B cell (primary cell): ENCODE measurements at places on chromosomes 7 and 10. TPM values are rescaled to one million over a fixed set of nuclear protein-coding genes. Genes with fewer than 3 reads are reported as not detected.

The SVIL gene
- polyA plus RNA-seq, result 0.40 and 0.88 TPM in 2 replicates

- no peaks in the 10 kb centered on the region for H3K27me3 ChIP-seq
- no peak for DNase-seq
- no peak overlapping the region for H3K27ac ChIP-seq
- no peaks in the 10 kb centered on the region for H3K36me3 ChIP-seq
- H3K4me3 ChIP-seq, result no peak overlapping the region
These were observed 1361.2 kb downstream of the XPNPEP1 start for GRCh38 chr10:108562105-108562504.

DNA sequence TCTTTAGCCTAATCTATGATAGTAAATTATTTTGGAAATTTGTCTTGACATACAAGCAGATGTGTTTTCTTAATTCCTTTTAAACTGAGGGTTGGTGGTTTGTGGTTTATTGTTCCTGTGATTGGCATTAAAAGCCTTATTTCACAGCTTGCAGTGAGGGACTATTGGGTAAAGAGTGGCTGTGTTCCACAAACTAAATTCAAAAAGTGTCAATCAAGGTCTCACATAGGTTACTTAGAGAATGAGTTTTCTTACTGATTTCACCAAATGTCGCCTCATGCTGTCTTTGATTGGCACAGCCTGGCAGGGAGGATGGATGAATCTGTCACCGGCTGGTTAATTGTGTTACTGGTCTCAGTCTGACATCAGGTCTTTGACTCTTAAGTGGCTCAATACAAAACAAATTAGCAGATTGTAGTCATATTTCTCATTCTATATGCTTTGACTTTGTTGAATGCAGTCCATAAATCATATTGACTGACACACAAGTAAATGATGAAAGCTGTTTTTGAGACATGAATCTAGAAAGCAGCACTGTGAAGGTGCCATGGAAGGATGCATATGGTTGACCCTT, 66.8 kb upstream of the CYP26C1 start:
- H3K4me3 ChIP-seq, result no peak overlapping the region
- no peaks in the 10 kb centered on the region for H3K4me1 ChIP-seq
- H3K27ac ChIP-seq, result no peak overlapping the region
- H3K36me3 ChIP-seq, result no peaks in the 10 kb centered on the region

GRCh38 chr10:120705309-120705708, 145.9 kb upstream of the WDR11 start:
- no peaks in the 10 kb centered on the region for H3K27me3 ChIP-seq
- no peaks in the 10 kb centered on the region for H3K36me3 ChIP-seq
- no peak overlapping the region for H3K27ac ChIP-seq
- no peaks in the 10 kb centered on the region for H3K4me1 ChIP-seq

The NEURL1 gene
- 0.57 and 0.74 TPM in 2 replicates for polyA plus RNA-seq

- DNase-seq, result no peak
- H3K4me3 ChIP-seq, result no peak overlapping the region
- H3K4me1 ChIP-seq, result no peaks in the 10 kb centered on the region
- H3K27ac ChIP-seq, result no peak overlapping the region
These were observed 181.3 kb downstream of the CHN2 start for GRCh38 chr7:29375641-29376562.

DNA sequence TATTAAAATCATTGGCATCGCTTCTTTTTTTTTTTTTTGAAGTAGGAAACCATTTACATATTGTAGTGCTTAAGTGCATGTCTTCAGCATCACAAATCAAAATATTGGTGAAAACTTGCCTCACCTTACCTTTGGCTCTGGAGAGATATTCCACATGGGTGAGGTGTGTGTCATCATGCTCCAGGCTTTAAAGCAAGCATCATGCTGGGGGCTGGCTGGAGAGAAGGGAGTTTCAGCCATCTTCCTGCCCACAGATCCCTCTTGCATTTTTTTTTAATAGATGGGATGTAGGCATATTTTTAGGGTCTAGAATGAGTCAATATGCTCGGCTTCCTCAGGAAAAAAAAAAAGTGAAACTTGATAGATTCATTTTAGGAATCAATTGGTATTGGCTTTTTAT, 2.3 kb upstream of the INSYN2A start:
- DNase-seq, result no peak
- H3K27me3 ChIP-seq, result peaks cover 8% of the 10 kb centered on the region
- H3K4me3 ChIP-seq, result no peak overlapping the region
- no peaks in the 10 kb centered on the region for H3K36me3 ChIP-seq

DNA sequence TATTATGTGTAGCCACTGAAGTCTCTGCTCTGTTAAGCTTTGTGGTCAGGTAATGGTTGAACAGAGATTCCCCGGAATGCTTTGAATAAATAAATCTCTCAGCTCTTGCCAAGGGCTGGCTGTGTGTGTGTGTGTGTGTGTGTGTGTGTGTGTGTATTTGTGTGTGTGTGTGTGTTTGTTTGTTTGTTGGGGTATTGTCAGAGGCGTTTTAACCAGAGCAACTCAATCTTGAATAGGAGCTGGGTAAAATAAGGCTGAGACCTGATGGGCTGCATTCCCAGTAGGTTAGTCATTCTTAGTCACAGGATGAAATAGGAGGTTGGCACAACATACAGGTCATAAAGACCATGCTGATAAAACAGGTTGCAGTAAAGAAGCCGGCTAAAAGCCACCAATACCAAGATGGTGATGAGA, 256.2 kb upstream of the CACNA2D1 start:
- no peak overlapping the region for H3K4me3 ChIP-seq
- no peak for DNase-seq

The OGDHL gene
- 0.07 TPM in 1 of 2 replicates, not detected in the other for polyA plus RNA-seq

The MET gene
- 0.03 TPM in 2 replicates for polyA plus RNA-seq

The AKR1B15 gene
- polyA plus RNA-seq, result not detected in 2 replicates

DNA sequence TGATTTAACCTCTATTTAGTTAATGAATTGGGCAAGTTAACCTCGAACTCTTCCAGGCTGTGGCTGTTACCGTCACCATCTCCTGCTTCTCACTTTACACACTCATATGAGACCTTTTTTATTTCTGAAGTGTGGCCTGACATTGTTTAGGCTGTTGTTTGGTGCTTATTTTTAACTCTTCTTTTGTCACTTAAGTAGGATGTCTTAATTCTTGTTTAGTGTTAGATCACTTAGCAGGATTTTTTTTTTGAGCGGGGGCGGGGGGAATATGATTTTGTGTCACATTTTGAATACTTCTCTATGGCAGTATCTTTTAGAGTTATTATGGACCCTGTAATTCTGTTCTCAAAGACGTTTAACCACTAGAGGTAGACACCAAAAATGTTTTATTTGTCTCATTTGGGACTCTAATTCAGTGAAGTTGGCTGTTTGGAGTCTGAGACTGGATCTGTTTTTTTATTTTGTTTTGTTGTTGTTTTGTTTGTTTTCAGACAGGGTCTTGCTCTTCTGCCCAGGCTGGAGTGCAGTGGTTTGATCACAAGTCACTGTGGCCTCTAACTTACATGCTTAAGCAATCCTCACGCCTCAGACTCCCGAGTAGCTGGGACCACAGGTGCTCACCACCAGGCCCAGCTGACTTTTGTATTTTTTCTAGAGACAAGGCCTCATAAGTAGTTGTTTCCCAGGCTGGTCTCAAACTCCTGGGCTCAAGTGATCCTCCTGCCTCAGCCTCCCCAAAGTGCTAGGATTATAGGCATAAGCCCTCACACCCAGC, 73.5 kb downstream of the CUX1 start:
- H3K36me3 ChIP-seq, result no peaks in the 10 kb centered on the region
- H3K27me3 ChIP-seq, result no peaks in the 10 kb centered on the region
- no peak for DNase-seq
- H3K4me3 ChIP-seq, result no peak overlapping the region

The SPAM1 gene
- polyA plus RNA-seq, result 0.04 TPM in 1 of 2 replicates, not detected in the other

DNA sequence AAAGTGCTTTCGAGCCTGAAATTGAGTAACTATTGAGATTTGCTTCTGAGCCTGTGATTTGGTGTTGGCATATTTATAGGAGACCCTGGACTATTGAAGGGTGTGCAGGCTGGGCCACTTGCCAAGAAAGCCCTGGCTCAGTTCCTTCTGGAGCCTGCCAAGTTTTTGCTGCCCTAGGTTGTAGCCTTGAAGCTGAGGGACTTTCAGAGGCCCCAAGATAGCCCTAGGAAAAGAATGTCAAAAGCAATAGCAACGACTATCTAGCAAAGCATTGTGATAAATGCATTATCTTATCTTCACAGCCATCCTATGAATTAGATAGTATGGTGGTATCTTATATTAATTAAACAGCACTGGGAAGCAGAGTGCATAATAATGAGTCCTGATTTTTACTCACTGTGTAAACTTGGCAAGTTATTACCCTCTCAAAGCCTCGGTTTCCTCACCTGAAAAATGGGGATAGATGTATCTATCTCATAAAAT, 473.7 kb upstream of the PODXL start:
- H3K4me1 ChIP-seq, result no peaks in the 10 kb centered on the region
- no peak overlapping the region for H3K4me3 ChIP-seq
- no peak for DNase-seq
- no peaks in the 10 kb centered on the region for H3K36me3 ChIP-seq

DNA sequence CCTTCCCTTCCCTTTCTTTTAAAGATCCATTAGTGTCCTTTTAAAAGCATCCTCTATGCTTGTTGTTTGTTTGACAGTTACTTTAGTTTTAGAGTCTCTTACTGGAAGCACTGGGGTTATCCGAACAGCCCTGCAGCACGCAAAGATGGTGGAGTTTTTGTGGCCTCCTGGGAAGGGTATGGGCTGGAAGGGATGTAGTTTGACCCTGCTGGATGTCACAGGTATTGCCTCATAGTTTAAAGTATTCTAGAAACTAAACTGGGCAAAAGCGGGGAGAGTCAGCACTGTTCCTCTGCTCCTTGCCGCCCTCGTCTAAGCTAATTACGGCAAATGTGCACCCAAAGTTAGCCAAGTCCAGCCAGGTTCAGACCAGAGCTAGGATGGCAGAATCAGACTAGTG, 35.8 kb upstream of the GNAI1 start:
- H3K36me3 ChIP-seq, result no peaks in the 10 kb centered on the region
- no peak overlapping the region for H3K4me3 ChIP-seq
- H3K4me1 ChIP-seq, result no peaks in the 10 kb centered on the region
- H3K27ac ChIP-seq, result no peak overlapping the region
- no peak for DNase-seq

GRCh38 chr7:129569811-129570215, 41.7 kb upstream of the NRF1 start:
- no peak overlapping the region for H3K4me3 ChIP-seq
- no peak overlapping the region for H3K27ac ChIP-seq
- no peaks in the 10 kb centered on the region for H3K27me3 ChIP-seq
- no peaks in the 10 kb centered on the region for H3K36me3 ChIP-seq
- DNase-seq, result no peak

The DNAH11 gene
- polyA plus RNA-seq, result not detected in 2 replicates

DNA sequence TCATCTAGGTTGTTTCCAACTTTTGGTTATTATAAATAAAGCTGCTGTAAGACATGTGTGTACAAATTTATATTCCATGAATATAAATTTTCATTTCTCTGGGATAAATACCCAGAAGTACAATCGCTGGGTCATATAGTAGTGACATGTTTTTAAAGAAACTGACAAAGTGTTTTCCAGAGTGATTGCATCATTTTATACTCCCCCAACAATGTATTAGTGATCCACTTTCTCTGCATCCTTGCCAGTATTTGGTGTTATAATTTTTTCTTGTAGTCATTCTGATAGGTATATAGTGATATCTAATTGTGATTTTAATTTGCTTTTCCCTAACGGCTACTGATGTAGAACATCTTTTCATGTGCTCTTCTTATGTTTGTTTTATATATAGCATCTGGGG, 27.0 kb upstream of the ARHGAP21 start:
- H3K27me3 ChIP-seq, result no peaks in the 10 kb centered on the region
- no peaks in the 10 kb centered on the region for H3K4me1 ChIP-seq
- H3K4me3 ChIP-seq, result no peak overlapping the region
- no peak for DNase-seq
- no peaks in the 10 kb centered on the region for H3K36me3 ChIP-seq
- H3K27ac ChIP-seq, result no peak overlapping the region

DNA sequence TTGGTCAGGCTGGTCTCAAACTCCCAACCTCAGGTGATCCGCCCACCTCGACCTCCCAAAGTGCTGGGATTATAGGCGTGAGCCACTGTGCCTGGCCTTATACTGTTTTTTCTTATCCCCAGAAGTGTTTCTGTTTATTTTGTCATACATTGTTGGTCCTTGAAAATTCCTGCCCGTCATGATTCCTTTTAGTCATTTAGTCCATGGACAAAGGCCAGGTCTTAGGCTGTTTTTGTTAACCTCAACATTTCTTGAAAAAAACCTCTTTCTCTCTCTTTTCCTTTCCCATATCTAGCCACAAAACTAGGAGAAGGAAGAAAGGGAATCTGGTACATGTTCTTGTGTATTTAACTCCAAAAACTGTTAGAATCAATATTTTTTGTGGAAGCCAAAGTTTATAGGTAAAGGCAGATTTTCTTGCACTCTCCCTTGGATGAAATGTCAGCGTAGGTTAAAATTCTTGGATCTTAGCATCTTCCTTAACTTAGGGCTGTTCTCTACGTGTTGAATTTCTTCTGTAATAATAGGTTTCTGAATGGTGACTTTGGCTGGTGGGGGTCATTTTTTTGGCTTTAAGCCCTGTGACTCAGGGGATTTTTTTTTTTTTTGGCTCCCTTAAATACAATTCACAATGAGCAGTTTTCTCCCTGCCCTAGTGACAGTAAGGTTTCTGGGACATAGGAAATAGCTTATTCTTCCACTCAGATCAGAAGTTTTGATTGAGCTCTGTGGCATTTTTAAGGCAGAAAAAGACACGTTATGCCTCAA, 500.8 kb downstream of the AUTS2 start:
- H3K4me1 ChIP-seq, result no peaks in the 10 kb centered on the region
- H3K36me3 ChIP-seq, result no peaks in the 10 kb centered on the region
- no peaks in the 10 kb centered on the region for H3K27me3 ChIP-seq
- no peak for DNase-seq
- no peak overlapping the region for H3K27ac ChIP-seq

GRCh38 chr7:74655324-74655723, 2.2 kb upstream of the GTF2I start:
- no peak overlapping the region for H3K27ac ChIP-seq
- peaks cover 33% of the 10 kb centered on the region for H3K4me1 ChIP-seq
- no peak for DNase-seq
- no peak overlapping the region for H3K4me3 ChIP-seq
- H3K27me3 ChIP-seq, result no peaks in the 10 kb centered on the region

GRCh38 chr7:75971961-75972763, 22.2 kb downstream of the TMEM120A start:
- DNase-seq, result no peak
- H3K4me1 ChIP-seq, result no peaks in the 10 kb centered on the region
- H3K27me3 ChIP-seq, result no peaks in the 10 kb centered on the region
- H3K27ac ChIP-seq, result no peak overlapping the region
- no peaks in the 10 kb centered on the region for H3K36me3 ChIP-seq

- peaks cover 17% of the 10 kb centered on the region for H3K4me1 ChIP-seq
- DNase-seq, result no peak
- no peaks in the 10 kb centered on the region for H3K27me3 ChIP-seq
- no peak overlapping the region for H3K4me3 ChIP-seq
- H3K36me3 ChIP-seq, result no peaks in the 10 kb centered on the region
- no peak overlapping the region for H3K27ac ChIP-seq
These were observed 233.2 kb downstream of the DNAJB6 start for GRCh38 chr7:157569967-157570366.
